ENCODE measurements at places on chromosomes 13 and 19.

DNA sequence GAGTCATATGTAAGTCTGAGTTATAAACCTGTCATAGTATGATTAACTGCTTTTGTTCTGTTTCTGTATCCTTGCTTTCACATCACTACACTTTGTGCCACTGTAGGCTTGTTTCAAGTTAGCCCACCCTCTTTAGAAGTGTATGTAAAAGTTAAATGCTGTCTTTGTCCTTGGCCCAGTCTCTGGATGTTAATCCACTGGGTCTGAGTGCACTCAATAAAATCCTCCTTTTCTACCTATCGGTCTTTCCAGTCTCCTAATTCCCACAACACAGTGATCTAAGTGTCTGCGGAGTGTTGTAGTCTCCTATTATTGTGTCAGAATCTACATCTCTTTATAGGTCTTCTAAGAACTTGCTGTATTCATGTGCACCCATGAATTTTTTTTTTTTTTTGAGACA is 14.1 kb downstream of the ZNF429 start:
- no peak for DNase-seq

GRCh38 chr13:90534617-90535370 is 812.7 kb upstream of the MIR17HG start:
- DNase-seq, result no peak

GRCh38 chr19:45814166-45814780 is 835 bp downstream of the RSPH6A start:
- DNase-seq, result no peak

- DNase-seq, result no peak
Observed at GRCh38 chr13:20501120-20501519, 24.5 kb downstream of the CRYL1 start.

DNA sequence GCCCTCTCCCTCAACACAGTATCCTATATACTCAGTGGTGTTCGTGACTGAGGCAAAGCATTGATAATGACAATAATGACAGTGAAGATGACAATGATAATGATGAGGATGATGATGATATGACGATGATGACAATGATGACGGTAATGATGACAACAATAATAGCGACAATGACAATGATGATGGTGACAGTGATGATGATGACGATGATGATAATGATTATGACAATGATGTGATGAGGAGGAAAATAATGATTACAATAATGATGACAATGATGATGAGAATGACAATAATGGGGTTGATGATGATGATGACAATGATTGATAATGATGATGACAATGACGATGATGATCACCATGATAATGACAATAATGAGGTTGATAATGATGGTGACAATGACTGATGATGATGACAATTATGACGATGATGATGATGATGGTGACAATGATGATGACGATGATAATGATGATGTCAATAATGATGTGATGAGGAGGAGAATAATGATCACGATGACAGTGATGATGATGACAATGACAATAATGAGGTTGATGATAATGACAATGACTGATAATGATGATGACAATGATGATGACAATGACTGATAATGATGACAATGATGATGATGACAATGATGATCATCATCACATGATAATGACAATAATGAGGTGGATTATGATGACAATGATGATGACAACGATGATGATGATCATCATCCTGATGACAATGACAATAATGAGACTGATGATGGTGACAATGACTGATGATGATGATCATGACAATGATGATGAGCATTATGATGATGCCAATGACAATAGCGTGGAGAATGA is 16.7 kb downstream of the ELSPBP1 start:
- no peak for DNase-seq

DNA sequence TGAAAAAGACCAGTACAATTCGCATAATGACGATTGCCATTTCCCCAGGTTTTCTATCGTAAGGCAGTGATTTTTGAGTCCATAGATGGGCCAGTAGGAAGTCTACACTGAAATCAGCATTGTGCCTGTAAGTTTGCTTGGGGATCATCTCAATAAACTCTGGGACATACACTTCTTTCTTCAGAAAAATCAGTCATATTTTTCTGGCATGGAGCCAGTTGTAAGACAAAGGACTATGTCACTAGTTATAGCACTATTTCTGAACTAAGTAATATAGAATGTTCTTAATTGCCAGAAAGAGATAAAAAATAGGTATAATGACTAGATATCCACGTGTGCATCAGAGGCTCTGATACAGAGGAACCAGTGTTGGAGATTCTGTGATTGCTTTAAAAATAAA is 243.5 kb downstream of the LMO7 start:
- DNase-seq, result no peak

DNA sequence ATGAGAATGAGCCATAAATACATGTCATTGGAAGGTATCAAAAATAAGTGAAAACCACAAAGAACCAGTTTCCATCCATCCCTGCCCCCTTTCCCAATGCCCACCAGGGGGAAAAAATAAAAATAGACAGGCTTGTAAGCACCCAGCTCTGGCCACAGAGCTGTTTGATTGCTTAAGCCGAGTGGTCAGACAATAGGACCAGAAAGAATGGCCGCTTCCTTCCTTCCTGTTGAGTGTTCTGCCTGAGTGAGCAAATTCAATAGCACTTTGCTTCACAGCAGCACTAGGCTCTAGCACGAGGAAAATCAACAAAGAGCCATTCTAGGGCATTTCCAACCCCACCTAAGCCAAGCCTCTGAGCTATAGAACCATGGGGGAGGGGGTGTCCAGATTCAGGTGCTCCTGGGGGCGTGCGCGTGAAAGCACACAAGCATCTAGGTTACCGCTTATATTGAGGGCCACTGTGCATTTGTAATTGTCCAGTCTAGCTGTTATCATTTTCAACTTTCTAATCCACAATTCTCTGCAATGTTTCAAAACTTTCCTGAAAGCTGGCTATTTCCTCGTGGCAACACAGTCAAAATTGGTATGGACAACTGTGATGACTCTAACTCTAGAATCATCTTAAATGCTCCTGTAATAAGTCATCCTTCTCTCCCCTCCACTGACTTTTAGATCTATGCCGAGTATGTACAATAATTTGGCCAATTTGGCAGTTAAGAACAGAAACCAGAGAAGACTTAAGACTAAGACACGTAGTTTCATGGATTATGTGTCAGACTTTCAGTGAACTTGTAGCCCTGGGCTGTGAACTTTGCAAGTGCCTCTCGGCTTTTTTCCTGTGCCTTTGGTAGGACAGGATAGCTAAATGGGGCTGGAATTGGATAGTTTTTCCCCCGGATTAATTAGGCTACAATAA is 64.3 kb downstream of the SPRY2 start:
- DNase-seq, result no peak

DNA sequence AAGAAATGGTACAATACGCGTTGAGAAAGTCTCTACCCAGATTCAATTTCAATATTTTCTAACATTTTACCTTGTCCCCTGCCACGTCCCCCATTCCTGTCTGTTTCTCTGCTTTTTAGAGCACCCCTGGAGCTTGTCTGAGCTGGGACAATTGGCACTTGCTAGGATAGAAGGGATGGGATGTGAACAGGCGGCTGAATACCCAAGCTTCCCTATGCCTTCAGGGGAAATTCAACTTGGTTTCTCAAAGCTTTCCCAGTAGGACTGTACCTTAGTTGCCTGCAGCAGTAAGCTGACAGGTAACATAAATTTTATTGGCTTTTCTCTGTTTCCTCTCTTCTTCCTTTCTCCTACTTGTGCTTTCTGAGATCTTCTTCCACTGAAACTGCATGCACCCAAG is 1663.3 kb downstream of the EFNB2 start:
- DNase-seq, result no peak

- DNase-seq, result no peak
Observed at GRCh38 chr19:23394511-23394910, 760 bp downstream of the ZNF91 start.

DNA sequence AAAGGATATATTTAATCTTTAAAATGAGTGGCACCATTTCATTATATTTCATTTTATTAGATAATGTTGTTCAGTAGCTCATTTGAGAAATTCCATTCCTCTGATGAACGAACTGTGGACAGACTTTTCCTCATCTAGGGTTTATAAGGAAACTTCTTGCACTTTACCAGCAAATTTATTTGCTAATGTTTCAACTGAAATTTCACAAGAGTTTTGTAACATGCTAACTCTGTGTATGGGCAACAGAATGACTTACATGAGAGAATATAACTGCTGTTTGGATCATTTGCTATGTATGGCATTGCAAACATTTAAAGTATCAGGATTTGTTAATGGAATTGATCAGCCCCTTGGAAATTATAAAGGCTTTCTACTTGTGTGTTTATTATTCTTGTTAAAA is 3.7 kb upstream of the IRS2 start:
- DNase-seq, result no peak

- DNase-seq, result no peak
Observed at GRCh38 chr13:32086791-32087441, 55.3 kb downstream of the FRY start.

DNA sequence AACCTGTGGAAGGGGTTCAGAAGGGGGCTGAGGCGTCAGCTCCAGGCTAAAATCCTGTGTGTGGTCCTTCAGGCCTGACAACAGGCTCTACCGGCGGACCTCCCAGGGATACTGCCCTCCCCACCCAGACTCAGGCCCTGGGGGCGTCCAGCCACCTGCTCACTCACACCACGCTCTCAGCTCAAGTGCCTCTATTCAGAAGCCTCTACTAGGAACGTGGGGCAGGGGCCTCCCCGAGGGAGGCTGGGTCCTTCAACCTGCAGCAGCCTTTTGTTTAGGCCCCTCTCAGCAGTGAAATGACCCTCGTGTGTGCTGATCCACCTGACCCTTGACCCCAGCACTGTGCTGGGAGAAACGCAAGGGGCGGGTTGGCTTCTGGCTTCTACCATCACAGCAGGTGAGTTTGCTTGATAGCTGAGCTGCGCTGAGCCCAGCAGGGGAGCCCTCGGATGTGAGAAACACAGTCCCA is 10.6 kb downstream of the PLPP2 start:
- DNase-seq, result peak; percentile 67

DNA sequence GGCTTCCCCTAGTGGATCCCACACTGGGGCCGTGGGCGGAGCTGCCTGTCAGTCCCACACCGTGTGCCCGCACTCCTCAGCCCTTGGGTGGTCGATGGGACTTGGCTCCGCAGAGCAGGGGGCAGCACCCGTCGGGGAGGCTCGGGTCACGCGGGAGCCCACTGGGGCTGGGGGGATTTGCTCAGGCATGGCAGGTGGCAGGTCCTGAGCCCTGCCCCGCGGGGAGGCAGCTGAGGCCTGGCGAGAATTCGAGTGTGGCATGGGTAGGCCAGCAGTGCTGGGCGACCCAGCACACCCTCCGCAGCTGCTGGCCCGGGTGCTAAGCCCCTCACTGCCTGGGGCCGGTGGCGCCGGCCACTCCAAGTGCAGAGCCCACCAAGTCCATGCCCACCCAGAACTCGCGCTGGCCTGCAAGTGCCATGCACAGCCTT is 481.7 kb upstream of the PRR20A start:
- DNase-seq, result no peak

DNA sequence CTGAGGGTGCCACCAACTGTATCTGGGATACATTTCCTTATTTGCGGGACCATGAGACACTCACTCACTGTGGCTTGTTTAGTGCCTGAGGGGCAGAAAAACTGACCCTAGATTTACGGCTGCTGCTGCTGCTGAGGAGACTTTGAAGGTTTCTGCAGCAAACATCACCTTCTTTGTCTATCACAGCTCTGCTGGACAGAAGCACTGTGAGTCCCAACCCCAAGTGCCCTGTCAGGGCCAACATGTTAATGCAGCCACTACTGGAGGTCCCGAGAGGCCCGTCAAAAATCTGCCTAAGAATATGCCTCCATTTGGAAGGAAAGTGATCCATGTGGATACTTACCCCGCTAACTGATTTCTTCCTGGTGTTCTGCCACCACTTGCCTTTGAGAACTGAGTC is 37.3 kb upstream of the UBL3 start:
- no peak for DNase-seq

GRCh38 chr13:27395007-27395510 is 29.4 kb upstream of the GTF3A start:
- DNase-seq, result no peak

DNA sequence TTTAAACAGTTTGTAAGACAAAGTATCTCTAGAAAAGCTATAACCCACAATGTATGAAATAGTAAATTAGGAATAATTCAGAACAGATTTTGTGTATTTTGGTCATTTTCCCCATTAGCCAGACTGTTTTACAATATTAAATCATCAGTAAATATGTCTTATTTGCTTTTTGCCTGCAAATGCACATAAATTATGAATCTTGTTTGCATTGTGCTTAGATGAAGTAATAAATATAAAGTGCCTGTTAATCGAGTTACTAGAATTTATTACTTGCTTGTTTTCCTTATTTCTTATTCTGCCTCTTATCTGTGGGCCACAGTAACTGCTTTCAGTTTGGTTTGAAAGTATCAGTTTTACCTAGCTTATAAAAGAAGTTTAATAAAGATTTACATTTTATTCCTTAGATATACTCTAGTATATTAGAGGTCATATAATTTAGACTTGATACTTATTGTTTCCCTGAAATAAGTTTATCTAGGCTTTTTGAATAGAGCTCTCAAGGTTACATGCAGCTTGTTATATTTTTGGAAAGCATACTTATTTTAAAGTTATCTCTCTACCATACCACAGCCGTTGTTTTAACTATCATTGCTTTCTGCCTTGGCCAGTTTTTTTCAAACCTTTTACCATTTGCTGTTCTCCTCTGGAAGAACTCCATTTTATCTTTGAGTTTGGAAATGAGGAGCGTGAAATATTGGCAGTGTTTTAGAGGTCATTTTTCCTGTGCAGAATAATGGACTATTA is 238.0 kb downstream of the NBEA start:
- DNase-seq, result no peak

- DNase-seq, result no peak
Observed at GRCh38 chr13:113759525-113760137, 605 bp downstream of the TMEM255B start.

DNA sequence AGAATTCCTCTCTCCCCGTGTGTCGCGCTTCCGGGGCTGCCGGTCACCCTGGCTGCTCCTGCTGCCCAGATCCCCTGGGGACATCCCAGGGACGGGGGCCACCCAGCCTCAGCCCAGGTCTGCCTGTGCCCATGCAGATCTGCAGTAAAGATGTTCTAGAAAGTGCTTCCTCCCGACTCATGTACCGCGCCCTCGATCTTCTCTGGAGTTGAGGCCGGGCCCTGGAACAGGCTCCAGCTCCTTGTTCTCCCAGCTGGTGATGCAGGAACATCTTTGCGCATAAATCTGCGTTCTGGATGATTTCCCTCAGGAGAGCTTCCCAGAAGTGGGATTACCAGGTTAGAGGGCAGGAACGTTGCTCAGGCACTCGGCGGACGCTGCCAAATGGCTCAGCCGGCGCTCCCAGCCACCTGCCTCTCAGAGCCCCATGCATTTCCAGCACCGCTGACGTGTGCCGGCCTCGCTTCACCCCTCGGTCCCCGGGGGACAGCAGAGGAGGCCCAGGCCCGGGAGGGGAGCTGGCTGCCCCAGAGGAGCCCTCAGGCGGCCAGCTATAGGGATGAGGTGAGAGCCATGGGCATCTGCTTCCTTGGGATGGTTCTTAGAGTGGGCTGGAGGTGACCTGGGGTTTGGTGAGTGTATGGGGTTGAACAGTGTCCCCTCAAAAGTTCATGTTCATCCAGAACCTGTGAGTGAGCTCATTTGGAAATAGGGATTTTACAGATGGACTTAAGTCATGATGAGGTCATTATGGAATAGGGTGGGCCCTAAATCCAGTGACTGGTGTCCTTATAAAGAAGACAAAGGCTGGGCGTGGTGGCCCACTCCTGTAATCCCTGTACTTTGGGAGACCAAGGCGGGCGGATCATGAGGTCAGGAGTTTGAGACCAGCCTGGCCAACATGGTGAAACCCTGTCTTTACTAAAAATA is 42.6 kb downstream of the CRTC1 start:
- peak; percentile 21 for DNase-seq

- no peak for DNase-seq
Observed at GRCh38 chr13:47747901-47748300, 253.2 kb downstream of the SUCLA2 start.

All from NCI-H187 (cell line).